ENCODE measurements at places on chromosomes 6 and 20.

- peak; percentile 12 for DNase-seq
These were observed 56.0 kb downstream of the CLIC5 start for GRCh38 chr6:45959534-45960145.

GRCh38 chr6:81373414-81373813 lies 379.1 kb downstream of the TENT5A start:
- DNase-seq, result no peak

GRCh38 chr6:149054559-149055194 lies 262.8 kb upstream of the TAB2 start:
- no peak for DNase-seq

DNA sequence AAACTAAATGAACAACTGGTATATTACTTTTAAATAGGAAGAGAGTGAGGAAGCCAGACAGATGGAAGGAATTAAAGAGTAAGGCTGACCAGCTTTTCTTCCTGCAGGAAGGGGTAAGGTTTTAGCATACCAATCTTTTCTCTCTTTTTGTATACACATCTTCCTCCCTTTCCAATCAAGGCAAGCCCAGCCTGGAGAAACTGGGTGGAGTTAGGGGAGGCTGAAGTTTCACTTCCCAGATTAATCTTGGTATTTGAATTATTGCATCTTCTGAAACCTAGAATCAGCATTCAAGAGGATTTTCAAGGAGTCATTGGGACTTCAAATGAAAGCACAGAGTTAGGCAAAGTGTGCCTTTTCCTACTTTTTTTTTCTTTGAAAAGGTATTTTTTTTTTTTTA lies 33.1 kb downstream of the TMEM14A start:
- no peak for DNase-seq

DNA sequence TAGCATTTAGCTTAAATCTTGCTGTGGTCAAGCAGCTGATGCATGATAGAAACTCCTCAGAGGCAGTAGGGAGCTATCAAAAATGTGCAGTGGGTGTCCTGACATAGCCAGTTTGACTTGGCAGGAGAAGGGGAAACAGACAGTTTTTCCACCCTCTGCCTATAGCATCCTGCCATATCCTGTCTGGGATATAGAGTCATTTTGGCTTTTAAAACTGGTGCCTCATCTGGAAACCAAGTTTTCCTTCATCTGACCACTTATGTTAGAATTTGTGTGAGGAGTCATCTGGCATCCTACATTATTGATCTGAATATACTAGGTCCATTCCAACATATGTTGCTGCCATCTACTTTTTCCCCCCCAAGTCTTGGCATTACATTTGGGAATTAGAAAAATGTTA lies 284.1 kb downstream of the CD109 start:
- DNase-seq, result no peak

GRCh38 chr20:3237011-3237957 lies 1.7 kb downstream of the SLC4A11 start:
- DNase-seq, result no peak

DNA sequence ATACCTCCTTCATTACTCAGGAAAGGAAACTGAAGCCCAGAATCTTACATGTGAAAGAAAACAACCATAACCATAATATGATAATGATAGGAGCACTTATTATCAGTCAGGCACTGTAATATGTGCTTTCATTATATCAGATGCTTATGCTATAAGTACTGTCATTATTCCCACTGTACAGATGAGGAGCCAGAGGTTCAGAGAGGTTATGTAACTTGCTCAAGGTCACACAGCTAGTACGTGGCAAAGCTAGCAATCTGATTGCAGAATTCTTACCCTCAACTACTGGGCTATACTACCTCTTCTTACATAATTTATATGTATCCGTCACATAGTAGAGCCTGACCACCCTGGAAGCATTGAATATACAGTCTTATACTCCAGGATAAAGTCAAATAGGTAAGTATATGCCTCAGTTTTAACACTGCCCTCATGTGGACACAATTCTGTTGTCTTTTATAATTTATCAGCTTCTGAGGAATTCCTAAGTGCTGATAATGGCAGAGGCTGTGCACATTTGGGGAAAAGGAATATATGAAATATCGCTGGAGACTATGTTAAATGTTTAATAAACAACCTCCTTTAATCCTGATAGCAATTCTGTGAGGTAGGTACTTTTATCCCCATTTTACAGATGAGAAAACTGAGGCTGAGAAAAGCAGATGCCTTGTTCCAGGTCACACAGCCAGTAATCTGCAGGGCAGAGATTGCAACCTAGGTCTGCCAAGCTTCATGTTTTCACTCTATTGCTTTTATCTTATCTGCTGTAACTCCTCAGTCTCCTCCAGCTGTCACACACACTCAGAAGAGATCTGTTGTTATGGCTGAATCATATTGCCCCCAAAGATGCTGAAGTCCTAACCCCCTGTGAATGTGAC lies 13.4 kb downstream of the BCAS1 start:
- no peak for DNase-seq

DNA sequence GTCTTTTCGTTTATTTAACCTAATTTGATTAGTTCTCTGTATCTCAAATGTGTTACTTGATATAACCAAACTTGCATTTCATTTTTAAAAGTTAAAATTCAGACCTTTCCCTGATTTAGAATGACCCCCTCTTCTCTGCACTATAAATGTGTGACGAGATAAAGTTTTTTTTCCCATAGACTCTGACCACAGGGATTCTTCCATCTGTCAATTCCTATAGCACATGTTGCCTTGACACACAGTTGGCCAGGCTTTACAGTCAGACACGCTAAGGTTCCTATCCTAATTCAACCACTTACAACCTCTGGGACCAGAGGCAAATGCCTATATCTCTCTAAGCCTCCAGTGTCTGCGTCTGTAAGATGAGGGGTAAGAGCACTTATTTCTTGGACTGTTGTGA lies 40.6 kb downstream of the KCNS1 start:
- no peak for DNase-seq

DNA sequence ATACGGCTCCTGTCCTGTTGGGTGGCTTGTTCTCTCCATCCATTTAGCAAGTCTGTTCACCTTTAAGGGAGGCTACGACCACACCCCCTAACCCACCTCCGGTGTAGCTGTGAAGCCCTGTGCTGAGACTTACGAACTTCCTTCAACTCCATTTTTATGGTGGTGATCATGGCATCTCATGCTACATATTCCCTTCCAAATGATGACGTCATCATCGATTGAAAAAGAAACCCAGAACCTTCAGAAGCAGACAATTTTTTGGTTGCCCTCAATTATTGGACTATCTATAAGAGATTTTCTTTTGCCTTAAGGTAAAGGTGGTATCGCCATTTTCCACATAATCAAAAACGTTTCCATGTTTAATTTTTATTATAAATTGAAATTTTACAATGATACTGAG lies 389.0 kb downstream of the CBLN4 start:
- no peak for DNase-seq

GRCh38 chr6:40399888-40400457 lies 187.2 kb downstream of the LRFN2 start:
- DNase-seq, result no peak

GRCh38 chr6:90454836-90455427 lies 131.9 kb downstream of the MAP3K7 start:
- DNase-seq, result no peak

GRCh38 chr6:117502580-117502979 lies 20.1 kb downstream of the DCBLD1 start:
- DNase-seq, result no peak

DNA sequence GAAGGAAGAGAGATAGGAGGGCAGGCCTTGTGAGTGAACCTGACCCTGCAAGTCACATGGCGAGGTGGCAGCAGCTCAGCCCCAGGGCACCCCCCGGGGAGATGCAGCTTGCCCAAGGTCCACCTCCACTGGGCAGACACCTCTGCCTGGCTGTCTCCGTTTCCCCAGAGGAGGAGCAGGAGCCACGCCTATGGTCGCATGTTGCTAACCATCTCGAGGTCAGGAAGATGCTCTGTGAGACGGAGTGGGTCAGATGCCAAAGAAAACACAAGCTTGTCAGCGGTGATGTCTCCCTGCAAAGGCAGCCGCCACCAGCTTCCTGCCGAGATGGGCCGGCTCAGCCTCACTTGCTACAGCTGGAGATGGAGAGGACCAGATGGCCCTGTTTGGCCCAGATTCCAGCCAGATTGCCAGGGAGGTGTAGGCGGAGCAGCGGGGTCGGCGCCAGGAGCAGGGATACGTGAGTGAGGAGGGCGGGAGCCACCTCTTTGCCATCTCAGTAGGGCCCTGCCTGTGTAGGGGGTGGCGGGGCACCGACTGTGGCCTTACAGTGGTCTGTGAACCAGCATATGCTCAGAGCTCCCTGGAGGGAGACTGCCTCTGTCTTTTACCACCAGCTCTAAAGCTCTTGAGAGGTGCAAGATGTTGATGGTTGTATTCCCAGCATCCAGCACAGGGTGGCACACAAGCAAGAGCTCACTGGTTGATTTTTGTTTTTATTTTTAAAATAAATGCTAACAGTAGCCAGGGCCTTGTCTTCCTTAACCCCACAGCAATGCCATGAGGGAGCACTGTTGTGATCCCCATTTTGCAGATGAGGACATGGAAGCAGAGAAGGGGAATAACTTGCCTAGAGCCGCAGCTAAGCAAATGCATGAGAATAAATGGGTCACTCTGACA lies 42.9 kb upstream of the FAM83D start:
- DNase-seq, result no peak

GRCh38 chr6:165244524-165245247 lies 64.7 kb downstream of the C6orf118 start:
- DNase-seq, result no peak

DNA sequence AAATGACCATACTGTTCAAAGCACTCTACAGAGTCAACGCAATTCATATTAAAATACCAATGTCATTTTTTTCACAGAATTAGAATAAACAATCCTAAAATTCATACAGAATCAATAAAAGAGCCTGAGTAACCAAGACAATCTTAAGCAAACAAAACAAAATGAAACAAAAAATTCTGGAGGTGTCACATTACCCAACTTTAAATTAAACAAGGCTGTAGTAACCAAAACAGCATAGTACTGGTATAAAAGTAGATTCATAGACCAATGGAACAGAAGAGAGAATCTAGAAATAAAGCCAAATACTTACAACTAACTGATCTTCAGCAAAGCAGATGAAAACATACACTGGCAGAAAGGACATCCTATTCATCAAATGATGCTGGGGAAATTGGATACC lies 346.9 kb upstream of the JAG1 start:
- DNase-seq, result no peak

- no peak for DNase-seq
These were observed 92.9 kb upstream of the SHLD1 start for GRCh38 chr20:5657190-5657875.

GRCh38 chr20:50270569-50270968 lies 79.9 kb downstream of the CEBPB start:
- no peak for DNase-seq

GRCh38 chr6:126447367-126447766 lies 107.5 kb downstream of the CENPW start:
- no peak for DNase-seq

- no peak for DNase-seq
These were observed 87.5 kb upstream of the TOP1 start for GRCh38 chr20:40941133-40941610.

GRCh38 chr6:11852061-11852651 lies 73.6 kb upstream of the ADTRP start:
- no peak for DNase-seq

DNA sequence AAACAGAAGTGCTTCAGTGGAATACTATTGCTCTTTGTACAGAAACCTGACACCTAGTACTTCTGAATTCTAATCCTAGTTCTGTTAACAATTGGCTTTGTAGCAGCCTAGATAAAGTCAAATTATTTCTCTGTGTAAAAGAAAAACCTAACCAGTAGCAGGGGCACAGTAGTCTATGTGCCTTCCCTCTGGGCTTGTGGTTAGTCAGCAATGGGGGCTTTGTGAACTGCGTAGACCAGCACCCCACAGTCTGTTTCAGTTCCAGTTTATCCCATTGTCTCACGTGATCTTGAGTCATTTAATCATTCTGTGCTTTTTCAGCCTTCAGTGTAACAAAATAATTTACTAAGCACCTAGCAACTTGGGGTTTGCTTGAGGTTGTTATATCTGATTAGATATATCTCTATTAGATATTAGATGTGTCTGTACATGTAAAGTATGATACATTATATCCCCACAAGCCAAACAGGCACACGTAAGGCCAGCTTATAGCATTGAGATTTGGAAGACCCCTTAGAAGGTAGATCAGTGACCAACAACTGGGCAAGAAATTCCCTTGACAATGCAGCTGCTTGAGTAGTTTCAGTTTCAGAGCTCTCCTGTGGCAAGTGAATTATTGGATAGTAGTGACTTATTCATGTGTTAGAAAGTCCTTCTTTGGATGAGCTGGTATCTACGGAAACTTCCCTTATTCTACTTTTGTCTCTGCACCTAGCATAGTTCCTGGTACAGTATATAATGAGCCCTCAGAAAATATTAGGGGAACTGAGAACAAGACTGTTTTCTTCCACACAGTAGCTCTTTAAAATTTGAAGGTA lies 27.9 kb upstream of the CCR6 start:
- peak; percentile 8 for DNase-seq

GRCh38 chr6:87653074-87653962 lies 48.7 kb downstream of the AKIRIN2 start:
- no peak for DNase-seq

GRCh38 chr6:16092990-16093389 lies 35.9 kb upstream of the MYLIP start:
- DNase-seq, result no peak

DNA sequence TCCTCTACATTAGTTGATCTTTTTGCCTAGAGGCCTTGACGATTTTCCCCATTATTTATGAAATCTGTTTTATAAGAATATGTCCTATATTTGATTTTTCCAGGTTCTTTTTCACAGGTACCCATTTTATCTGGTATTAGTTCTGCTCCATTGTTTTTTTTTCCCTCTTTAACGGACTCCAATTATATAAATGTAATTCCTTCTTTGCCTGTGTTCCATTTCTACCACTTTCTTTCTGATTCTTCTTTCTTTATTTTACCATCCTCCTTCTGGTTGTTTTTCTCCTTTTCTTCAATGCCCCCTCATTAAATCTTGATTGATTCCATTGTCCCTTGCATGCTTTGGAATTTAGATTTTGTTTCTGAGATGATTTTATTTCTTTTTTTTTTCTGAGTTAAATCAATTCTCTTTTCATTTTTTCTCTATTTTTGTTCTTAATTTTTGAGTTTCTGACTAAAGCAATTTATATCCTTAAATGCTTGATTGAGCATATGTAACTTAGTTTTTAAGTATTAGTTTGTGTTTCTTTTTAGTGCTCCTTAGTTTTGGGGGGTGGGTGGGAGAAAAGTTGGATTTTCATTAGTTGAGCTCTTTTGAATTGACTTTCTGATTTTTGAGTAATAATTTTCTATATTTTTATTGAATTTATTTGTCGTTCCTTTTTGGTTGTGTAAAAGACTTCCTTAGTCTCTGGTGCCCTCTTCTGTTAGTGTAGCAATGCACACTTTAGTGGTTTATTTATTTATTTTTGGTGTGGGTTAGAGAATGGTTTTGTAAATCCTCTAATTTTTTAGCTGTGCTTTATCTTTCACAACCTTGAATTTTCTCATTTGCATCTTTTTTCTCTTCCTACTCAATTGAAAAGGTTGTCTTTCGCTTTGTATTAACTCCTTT lies 140.8 kb downstream of the FARS2 start:
- no peak for DNase-seq

- DNase-seq, result no peak
These were observed 524.0 kb downstream of the CD83 start for GRCh38 chr6:14641423-14642135.
